AG04449 (cell line): ENCODE measurements at places on chromosomes 6 and 20.

DNA sequence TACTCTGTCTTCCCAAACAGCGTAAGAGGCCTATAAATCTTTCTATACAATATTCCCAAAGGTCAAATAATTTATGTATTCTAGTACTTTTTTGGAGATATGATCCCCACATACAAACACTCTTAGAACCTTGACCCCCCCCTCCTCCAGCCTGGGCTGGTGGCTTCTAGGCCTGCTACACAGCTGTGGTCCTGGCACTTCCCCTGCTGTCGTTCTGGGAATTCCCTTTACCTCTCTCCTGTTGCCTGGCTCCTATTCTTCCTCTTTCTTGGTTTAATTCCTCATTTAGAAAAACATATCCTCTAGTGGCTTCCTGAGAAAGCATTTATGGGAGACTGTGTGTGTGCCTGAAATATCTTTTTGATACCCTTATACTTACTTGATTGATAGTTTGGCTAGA lies 4.1 kb upstream of the TXLNB start:
- DNase-seq, result no peak

DNA sequence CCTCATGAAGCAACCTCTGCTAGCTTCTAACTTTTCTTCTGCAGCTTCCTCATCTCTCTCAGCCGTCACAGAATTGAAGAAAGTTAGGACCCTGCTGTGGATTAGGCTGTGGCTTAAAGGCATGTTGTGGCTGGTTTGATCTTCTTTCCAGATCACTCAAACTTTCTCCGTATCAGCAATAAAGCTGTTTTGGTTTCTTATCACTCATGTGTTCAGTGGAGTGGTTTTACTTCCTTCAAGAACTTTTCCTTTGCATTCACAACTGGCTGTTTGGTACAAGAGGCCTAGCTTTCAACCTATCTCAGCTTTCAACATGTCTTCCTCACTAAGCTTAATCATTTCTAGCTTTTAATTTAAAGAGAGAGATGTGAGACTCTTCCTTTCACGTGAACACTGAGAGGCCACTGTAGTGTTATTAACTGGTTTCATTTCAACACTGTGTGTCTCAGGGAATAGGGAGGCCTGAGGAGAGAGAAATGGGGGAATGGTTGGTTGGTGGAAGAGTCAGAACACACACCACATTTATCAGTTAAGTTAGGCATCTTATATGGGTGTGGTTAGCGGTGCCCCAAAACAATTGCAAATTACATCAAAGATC lies 17.2 kb downstream of the ZSCAN23 start:
- no peak for DNase-seq

DNA sequence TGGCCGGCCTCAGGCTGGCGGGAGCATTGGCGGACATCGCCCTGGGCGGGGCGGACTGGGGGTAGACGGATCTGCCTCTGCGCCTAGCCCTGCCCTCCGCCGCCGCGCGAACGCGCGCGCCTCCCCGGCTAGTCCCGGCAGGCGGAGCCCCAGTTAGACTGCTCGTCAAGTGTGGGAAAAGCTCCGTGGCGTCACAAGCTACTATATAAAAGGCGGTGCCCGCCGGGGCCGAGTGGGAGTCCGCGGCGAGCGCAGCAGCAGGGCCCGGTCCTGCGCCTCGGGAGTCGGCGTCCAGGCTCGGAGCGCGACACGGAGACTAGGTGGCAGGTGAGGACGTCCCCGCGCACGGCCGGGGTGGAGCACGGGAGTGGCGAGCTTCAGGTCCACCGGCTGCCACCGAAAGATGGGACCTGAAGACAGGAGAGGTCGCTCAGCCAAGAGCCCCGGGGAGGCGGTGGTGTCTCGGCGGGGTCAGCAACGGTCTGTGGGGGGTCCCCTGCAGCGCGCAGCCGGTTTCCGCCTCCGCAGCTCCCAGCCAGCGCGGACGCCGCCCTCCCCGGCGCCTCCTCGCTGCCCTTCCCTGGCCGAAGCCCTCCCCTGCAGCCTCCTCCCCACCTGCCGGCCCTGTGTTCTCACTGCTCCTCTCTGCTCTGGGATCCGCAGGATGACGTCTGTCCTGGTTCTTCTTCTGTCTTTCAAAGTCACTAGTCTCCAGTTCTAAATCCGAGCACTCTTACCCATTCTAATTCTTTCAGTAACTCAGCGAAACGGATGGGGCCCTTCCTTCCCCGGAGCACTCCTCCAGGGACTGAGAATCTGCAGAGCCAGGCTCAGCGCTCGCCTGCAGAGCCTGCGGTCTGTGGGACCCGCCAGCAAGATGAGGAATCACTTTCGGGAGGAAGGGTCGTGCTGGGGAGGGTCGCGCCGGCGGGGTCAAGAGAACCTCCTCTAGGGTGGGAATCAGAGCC lies 4.3 kb upstream of the RIPK1 start:
- DNase-seq, result no peak

DNA sequence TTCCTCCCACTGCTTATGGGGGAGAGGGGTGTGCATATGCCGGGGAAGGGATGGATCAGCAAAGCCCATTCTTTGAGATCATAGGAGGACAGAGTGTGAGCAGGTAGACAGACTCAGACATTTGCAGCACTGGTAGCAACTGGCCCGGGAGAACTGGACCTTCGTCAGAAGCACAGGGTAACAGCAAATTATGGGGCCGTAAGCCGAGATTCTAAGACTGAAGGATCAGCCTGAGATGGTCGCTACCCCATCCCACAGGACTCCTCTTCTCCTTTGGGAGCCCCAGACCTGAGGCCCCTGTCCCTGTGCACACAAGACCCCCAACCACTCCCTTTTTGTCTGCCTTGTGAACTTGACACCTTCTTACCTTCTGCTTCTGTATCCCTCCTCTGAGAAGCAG lies 106.5 kb downstream of the TOX2 start:
- DNase-seq, result no peak

DNA sequence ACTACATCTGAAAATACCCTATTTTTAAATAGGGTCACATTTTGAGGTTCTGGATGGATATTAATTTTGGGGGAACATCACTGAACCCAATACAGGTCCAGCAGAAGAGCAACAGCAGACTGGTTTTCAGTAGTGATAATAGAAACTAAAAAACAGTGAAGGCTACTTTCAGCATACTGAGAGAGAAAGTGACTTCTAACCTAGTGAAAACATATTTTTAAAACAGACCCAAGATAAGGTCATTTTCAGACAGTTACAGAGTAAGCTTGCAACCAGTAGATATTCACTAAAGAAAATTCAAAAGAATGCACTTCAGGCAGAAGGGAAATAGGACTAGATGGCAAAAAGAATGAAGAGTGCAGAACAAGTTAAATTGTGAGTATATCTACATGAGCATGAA lies 42.0 kb upstream of the TMEM244 start:
- no peak for DNase-seq

- DNase-seq, result no peak
Observed at GRCh38 chr6:122799140-122799745, 10.2 kb downstream of the SMPDL3A start.

DNA sequence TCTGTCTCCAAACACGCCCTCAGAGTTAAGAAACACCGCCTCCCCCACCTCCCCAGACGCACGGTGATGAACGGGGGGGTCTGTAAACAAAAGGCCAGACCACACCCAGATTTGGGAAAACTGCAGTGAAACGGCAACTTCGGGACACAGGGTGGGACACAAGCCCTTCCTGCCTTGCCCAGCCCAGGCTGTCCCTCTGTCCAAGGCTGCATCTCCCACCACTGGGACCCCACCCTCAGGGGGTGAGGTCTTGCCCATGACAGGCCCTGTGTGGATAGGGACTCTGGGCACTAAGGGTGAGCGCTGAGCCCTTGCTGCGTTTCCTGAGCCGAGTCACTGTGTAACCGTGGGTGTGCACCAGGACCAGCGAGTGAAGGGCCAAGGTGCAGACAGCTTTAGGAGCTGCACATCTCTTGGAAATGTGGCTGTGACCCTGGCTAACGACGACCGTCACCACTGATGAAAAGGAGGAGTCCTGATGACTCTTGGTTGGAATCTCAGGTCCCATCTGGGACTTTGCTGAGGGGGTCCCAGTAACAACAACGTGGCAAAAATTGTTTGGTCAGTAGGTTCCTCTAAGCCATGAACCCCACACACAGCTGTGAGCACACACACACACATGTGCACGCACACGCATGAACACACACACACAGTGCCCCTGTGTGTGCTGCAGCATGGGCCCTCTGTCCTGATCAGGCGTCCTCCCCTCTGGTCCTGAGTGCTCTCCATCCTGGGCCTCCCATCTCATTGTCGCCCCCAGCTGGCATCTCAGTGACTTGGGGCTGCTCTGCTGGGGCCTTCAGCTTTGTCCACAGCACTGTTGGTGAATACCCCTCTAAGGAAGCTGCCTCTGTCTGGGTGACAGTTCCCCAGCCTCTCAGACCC lies 100.6 kb downstream of the RAMACL start:
- DNase-seq, result no peak

- DNase-seq, result no peak
Observed at GRCh38 chr6:105069821-105070445, 109.9 kb downstream of the POPDC3 start.

GRCh38 chr20:53036992-53037391 lies 64.8 kb downstream of the TSHZ2 start:
- DNase-seq, result no peak

DNA sequence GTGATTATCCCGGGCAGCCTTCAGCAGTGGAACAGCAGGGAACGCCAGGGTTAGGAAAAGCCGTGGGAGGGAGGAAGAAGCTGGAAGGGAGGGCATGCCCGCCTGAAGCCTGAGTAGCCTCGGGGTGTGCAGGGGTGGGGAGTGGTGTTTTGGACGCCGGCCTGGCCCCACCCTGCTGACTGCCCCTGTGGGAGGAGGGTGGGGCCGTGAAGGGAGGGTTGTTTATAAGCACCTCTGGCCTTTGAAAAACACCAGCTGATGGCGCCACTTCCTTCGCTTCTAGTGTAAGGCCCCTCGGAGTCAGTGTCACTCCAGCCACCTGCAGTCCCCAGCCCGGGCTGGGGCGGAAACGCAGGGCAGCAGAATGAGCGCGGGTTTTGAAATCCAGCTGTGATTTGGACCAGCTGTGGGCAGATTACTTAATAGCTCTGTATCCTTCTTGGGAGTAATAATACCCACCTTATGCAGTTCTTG lies 52.8 kb upstream of the BMP6 start:
- DNase-seq, result no peak

DNA sequence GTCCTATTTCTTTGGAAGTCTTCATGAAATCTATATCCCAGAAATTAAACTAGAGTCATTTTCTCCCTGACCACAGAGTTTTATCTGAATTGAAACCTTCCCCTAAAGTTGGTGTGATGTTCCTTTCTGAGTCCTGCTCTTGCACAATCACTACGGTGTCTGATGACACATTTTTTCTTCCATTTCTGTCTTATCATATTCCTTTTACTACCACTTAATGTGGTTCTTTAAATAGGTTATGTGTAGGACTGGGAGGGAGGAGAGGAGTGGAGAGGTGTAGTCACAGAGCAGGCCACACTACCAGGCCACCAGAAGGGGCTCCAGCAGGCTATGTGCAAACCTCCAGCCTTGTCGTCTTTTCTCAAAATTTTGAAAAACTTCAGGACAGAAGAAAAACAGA lies 39.7 kb upstream of the ATXN1 start:
- no peak for DNase-seq

DNA sequence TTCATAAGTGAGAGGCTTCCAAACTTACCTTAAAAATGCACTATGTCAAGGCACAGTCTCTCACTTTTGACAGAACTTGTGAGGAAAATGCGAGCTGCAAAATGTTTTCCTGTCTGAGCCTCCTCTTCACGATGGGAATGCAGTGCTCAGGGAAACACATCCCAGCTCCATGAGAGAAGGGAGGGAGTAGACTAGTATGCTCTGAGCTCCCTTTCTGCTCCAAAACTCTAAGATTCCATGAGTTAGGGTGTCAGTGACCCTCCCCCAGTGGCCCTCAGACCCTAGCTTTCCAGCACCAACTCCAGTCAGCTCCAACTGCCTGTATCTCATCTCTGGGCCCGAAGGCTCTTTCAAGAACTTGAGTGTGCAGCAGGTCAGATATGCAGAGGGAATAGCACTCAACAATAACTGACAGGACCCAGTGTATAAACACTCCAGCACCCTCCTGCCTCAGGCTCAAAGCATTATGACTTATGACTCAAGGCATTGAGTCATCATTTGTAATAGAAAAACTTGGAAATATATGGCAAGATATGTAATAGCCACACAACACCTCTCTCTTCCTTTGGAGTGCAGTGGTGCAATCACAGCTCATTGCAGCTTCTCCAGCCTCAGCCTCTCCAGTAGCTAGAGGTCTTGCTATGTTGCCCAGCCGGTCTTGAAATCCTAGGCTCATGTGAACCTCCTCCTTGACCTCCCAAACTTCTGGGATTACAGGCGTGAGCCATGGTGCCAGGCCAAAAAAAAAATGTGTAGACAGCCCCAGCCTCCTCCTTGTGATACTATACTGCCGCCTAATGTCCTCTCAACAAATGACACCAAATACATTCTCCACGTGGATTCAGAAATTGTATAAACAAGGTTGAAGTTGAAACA lies 16.7 kb upstream of the ENTPD6 start:
- peak; percentile 31 for DNase-seq

- no peak for DNase-seq
Observed at GRCh38 chr6:39303425-39304153, 10.6 kb downstream of the KCNK17 start.

GRCh38 chr6:33171016-33171879 lies 21.0 kb downstream of the COL11A2 start:
- no peak for DNase-seq

- DNase-seq, result no peak
Observed at GRCh38 chr20:38579219-38579910, 1.6 kb upstream of the ADIG start.

- DNase-seq, result peak; percentile 7
Observed at GRCh38 chr6:106997392-106998158, 23.0 kb upstream of the CD24 start.

DNA sequence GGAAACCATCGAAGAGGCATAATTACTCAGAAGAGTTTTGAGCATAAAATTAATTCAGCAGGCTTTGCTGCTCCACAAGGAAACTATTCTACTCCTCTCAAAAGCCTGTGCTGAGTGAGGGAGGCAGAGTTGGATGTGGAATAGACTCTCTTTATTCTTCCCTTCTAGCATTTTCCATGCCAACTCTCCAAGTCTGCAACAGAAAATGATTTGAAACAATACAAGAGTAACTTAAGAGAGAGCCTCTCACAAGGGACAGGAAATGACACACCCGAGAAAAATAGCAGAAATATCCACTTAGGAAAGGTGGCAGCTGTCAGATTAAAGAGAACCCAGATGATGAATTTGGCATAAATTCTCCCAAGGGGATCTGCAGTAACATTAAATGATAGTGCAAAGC lies 26.3 kb upstream of the LAMP5 start:
- no peak for DNase-seq

DNA sequence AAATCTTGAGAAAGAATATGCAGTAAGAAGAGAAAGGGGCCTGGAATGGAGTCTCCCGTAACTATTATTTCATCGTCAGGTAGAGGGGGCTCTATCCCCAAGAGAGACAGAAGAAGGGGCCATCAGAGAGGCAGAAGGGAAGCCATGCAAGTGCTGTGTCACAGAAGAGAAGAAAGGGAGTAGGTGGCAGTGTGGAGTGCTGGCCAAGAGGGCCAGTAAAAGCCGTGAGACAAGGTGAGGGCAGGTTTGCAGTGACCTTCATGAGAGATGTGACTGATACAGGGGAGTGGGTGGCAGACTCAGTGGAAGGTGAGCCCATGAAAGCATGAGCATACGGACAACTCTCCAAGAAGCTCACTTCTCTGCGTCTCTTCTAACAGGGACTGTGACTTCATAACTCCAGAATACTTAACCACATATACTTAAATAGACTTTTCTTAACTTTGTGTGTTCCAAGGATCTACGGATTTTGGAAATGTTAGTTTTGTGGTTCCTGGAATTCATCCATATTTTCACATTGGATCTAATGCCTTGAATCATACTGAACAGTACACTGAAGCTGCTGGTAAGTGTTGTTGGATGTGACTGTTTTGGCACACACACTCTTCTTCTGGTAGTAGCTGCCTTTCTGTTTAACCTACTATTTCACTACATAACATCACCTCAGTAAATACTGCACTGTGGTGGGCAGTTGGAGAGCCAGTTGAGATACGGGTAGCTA lies 15.6 kb downstream of the PM20D2 start:
- DNase-seq, result no peak
